Cerebellum (tissue), 4 donors: ENCODE measurements at places on chromosomes 3 and 15. TPM values are rescaled to one million over a fixed set of nuclear protein-coding genes. Genes with fewer than 3 reads are reported as not detected.

HAPLN3 gene
- 9.6 TPM for total RNA-seq

KBTBD13 gene
- not detected for total RNA-seq

EPHA3 gene
- total RNA-seq = 57.7 TPM

SLC2A2 gene
- total RNA-seq = not detected

DNA sequence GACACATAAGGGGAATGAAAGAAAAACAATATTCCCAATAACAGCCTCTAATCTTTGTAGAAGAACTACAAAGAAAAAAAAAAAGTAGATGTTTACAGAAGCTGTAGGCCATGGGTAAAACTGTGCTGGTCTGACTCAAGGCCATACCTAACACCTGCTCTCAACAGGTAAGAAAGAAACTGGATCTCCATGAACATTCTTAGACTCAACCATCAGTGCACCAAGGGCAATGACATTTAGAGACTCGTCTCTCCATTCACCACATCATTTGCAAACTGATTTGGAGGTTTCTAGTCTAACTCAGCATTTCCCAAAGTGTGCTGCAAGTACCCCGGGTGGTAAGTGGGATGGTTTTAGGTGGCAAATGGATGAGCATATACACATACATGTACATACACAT lies 164.2 kb downstream of the FOXP1 start:
- no peak for DNase-seq

DNA sequence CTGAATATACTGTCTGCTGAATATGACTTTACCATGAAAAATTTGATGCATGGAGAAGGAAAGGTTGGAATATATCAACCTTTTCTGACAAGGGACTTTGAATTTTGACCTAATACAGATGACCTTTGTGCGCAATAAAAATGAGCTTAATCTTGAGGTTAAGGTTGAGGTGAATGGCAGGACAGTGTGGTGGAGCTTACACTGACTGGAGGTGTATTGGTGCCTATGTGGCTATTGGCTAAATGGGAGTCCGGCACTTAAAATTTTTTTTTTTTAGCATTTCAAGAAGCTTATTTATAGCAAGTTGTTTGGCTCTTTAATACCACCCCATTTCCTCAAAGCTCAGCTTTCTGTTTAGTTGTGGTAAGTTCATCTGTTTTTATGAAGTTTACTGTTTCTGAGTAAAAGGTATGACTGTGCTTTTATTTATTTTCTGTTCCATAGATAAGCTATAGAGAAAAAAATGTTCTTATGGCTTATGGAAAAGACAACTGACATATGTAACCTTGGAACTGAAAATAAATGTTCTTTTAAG lies 15.2 kb downstream of the CDIN1 start:
- DNase-seq = no peak

DNA sequence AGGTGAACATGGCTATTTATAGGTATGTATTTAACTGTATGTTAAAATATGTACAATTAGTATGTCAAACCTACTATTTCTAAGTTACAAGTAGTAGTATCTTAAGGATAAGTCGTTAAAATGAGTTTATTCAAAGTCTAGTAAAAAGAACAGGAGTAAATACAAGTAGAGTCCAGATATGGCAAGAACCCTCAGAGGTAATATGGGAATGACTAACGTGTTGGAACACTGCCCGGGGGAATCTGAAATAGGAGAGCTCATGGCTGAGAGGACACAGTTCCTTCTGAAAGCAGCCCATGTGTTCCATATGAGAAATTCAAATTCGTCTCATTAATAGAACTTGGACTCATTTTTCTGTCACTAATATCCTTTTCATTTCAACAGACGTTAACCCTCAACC lies 158.8 kb downstream of the CLSTN2 start:
- no peak for DNase-seq

DNA sequence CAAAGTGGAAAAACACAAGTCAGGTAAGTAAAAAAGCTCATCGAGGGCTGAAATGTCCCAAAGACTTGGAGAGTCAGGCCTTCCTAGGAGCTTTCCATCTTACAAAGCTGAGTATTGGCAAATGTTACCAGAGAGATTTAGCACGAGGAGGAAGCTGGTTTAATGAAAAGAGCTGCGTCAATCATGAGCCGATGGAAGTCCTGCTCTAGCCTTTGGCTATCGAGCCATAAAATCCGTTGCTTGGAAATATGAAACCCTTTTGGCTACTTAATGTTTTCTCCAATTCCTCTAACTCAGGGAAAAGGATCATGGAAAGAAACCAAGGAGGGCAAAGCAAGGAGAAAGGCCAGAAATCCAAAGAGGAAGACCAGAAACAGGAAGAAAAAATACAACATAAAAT lies 1074.6 kb downstream of the FHIT start:
- no peak for DNase-seq

DNA sequence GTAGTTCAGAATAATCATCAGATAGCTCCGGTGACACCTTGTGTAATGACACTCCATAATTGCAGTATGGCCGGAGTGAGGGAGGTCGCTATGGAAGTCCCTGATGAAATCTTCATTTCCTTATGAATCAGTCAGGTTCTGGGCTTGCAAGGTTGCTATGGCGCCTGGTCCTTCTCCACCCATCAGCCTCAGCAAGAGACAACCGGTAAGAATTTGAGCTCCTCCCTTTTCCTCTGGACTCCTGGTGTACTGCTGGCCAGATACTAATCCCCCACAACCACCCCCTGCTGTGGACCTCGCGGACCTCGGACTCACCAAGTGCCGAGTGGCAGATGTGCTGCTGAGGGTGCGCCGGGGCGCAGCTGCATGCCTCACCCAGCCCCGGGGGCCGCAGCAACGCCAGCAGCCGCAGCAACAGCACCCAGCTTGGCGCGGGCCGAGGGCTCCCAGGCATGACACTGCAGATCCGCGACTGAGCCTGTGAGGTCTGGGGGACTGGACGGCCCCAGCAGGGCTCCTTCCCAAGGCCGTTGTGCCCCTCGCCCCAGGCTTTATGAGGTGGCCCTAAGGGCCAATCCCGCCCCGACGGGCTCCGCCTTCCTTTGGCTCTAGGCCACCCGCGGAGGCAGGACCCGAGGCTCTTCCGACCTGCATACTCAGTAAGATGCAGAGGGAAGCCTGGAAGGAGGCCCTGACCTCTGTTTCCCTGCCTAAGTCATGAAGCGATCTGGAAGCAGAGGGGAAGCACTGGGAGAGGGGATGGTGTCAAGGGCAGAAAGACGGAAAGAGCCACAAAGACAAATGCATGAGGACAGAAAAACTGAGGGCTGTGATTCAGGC lies at the start of gene TIMP4:
Gene TIMP4 (minus strand): TSS at position 526 of the 840 bp plus-strand sequence. CDS start 72 bp downstream, at position 454.
- peak; percentile 16 for DNase-seq

GRCh38 chr15:68572309-68572708 lies 6.5 kb upstream of the CORO2B start:
- no peak for DNase-seq

- DNase-seq = no peak
These were observed 1165.1 kb downstream of the ROBO2 start for GRCh38 chr3:78204977-78205376.

GRCh38 chr15:64009798-64010261 lies 36.5 kb downstream of the DAPK2 start:
- no peak for DNase-seq

DNA sequence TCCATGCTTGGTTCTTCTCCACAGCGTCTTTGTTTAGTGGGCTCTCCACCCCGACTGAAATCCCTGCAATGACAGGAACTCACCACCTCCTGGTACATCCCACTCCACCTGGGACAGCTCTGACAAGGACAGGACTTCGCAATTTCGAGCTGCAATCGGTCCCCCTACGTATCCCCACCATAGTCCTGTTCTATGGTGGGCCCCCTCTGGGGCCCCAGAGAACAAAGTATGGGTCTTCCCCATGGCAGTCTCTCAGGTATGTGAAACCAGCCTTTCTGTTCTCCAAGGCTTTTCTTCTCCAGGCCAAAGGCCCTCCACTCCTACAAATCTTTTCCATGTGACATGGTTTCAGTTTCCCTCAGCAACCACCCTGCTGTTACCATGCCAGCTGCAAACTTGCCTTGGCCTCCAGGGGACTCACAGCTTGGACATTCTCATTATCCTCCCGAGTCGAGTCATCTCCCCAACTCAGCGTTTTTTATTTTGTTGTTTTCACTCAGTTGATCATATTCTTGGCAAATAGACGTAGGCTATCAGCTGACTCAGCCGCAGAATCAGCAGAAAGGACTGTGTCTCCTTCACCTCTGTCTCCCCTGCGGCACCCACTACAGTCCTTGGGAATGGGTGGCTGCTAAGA lies 233.3 kb downstream of the OPA1 start:
- no peak for DNase-seq

- DNase-seq = no peak
These were observed 540.8 kb upstream of the IL12A start for GRCh38 chr3:159447841-159448240.

DNA sequence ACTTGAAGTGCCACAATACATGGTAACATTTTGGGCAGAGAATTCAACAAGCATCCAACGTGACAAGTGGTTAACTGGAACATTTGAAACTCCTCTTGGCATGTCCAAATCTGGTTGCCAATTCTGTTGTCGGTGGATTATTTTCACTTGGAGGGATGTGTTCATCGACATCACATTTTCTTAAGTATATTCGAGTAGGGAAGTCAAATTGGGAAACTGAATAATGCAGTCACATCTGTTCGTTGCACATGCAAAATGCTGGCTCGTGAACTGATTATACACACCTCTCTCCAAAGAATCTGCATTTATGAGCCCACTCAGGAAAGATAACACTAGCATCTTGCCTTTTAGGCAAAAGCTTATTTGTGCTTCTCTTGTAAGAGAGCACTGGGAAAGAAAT lies 139.7 kb downstream of the LIPC start:
- no peak for DNase-seq

DNA sequence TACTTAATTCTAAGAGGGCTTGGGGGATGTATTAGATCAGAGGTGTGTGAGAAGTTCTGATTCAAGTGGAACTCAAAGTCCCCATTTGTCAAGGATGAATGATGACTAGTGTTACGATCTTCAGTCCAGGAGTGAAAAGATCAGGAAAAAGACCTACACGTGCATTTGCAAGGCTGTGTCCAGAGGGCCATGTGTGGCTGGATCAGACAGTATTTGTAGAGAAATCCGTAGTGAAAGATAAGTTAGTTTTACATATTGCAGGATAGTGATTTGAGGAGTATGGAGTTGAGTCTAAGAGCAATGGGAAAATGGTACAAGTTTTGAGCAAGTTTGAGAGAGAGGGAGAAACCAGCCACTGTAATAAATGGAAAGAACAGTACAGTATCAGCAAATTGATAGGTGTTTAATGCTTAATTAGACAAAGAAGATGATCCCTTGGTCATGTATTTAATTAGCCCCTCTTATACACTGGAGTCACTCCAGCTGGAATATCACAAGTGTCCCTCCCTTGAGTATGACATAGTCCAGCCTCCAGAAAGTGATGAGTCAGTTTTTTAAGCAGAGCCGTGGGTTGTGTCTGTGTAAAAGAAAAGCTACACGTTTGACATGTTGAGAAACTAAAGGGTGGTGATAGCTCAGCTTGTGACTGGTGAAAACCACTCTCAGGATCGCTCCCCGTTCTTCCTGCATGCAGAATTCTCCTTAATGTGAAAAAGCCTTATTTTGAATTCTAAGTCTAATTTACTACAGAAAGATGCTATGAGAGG lies 348.8 kb downstream of the ROBO1 start:
- DNase-seq = no peak

- DNase-seq = no peak
These were observed 17.4 kb upstream of the RTP2 start for GRCh38 chr3:187719628-187720336.

DNA sequence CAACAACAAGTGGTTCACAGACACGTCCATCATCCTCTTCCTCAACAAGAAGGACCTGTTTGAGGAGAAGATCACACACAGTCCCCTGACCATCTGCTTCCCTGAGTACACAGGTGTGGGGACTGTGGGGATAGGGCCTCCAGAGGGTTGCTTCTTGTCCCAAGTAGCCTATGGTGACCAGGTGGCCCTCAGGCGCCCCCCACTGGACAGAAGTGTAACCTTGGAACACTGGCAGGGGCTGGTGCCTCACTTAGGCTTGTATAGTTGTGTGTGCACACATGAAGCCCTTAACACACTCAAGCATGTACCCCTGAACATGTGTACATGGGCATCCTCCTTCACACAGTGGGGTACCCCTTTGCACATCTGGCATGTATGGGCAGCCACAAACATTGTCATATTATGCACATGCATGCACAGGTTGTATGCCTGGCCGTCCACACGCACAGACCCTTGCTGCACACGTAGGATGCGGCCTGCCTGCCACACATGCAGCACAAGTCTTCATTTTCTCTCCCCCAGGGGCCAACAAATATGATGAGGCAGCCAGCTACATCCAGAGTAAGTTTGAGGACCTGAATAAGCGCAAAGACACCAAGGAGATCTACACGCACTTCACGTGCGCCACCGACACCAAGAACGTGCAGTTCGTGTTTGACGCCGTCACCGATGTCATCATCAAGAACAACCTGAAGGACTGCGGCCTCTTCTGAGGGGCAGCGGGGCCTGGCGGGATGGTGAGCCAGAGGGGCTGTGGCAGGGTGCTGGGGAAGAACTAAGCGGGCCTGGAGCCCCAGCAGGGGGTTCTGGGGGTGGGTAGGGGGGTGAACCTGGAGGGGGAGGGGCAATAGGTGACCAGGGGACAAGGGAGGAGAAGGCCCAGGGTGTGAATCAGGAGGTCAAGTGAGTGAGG lies 11.7 kb upstream of the SEMA3B start:
- DNase-seq = no peak

DNA sequence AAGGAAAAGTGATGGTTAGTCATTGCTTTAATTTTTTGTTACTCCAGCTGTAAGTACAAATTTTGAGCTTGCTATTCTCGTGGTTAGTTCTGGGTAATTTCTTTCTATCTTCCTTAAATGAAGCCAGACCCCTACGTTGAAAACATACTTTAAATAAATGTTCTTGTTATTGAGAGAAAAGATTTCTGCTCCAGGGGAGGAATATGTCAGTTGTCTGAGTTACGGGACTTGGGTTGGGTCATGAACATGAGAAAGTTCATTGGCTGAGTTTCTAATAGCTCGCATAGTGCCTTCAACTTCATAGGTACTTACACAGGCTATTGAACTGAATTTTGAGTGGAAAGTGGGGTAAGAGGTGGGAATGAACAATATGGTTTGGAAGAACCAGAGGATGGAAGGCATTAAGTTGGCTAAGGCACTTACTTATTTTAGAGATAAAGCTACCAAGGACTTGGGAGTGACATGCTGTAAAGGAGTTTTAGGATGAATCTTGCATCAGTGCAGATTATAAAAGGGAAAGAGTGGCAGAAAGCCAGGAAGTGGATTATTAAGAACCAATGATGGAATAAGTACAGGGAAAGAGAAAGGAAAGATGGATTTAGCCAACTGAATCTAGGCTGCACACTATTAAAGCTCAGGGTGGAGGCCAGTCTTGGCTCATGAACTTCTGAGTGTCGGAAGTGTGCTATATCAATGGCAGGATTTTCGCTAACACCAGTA lies 1.4 kb downstream of the RPSA start:
- no peak for DNase-seq

DNA sequence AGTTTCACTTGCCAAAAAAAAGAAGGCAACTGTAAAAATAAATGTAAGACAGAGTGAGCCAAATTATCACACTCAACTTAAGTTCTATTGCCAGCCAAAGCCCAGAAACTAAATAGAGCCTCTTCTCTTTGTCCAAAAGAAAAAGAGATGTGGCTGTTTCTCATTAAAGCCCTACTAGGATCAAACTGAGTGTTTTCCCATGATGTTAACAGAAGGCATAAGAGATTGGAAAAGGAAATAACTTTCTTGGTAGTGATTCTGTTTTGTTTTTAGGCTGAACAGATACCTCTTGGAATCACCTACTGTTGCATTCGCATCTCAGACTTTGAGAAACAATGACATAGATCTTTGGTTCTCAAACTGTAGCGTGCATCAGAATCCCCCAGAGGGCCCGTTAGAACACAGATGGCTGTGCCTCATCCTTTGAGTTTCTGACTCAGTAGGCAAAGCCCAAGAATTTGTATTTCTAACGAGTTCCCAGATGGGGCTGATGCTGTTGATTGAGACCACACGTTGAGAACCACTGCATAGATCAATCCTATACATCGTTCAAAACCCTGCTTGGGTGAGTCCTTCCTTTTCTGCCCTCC lies 42.5 kb upstream of the SRGAP3 start:
- no peak for DNase-seq
